Stimulated activated CD8-positive, alpha-beta memory T cell treated with anti-CD3 and anti-CD28 coated beads, Interleukin-4, amount 100 ng/mL, for 48 hours (primary cell): ENCODE measurements at places on chromosomes 3 and 15.

GRCh38 chr15:72285927-72286516 lies 13.7 kb upstream of the PARP6 start:
- DNase-seq, result peak; percentile 64

DNA sequence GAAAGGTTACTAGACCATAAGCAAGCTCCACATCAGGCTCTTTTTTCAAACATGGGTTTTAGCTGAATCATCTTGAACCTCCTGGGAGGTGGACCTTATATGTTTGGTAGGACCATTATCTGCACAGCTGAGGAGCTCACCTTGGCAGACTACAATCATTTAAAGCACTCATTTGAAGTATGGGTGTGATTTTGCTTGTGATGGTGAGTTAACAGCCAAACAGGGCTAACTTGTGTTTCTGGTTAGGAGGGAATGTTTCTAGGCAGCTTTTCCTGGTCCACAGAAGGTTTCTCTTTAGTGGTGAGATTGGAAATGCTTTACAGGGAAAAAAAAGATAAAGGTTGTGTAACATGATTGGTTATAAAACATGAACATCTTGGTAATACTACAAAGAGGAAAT lies 61.8 kb downstream of the ARHGEF26 start:
- no peak for DNase-seq

GRCh38 chr3:70728311-70728710 lies 415.9 kb upstream of the MDFIC2 start:
- DNase-seq, result no peak

DNA sequence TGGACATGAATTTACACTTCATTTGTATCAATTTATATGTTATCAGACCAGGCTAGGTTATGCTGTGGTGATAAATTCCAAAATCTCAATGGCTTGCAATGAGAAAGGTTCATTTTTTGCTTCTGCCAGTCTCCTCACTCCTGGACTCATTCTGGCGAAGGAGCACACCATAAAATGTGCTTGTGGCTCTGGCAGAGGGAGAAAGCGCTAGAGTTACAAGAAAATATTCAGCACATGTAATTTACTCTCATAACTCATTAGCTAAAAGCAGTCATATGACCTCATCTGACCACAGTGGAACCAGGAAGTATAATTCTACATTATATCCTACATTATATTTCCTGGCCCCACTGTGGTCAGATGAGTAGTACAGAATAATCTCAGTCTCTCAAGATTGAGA lies 193.8 kb downstream of the BCHE start:
- DNase-seq, result no peak

- DNase-seq, result no peak
These were observed 303.4 kb upstream of the DNAJC19 start for GRCh38 chr3:181292984-181293383.

DNA sequence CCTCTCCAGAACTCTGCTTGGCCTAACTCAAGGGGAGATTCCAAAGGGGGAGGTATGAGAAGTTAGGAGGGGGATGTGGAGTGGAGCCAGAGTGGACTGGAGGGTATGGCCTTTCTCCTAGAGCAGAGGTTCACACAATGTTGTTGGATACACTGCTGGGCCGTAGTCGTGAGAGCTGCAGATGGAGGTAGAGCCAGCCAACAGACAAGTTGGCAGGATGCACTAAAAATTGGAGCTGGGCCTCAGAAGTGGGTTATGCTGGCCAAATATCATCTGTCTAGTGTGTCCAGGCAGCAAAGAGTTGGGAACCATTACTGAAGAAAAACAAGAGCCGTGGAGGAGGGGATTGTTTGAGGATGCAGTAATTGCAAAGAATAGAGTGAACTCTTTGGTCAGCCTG lies 27.7 kb upstream of the LRRFIP2 start:
- DNase-seq, result no peak

GRCh38 chr15:70347321-70348225 lies 249.9 kb upstream of the TLE3 start:
- DNase-seq, result no peak

GRCh38 chr3:148203297-148204010 lies 494.2 kb upstream of the AGTR1 start:
- no peak for DNase-seq

- DNase-seq, result no peak
These were observed 32.2 kb downstream of the IL20RB start for GRCh38 chr3:136989781-136990524.

DNA sequence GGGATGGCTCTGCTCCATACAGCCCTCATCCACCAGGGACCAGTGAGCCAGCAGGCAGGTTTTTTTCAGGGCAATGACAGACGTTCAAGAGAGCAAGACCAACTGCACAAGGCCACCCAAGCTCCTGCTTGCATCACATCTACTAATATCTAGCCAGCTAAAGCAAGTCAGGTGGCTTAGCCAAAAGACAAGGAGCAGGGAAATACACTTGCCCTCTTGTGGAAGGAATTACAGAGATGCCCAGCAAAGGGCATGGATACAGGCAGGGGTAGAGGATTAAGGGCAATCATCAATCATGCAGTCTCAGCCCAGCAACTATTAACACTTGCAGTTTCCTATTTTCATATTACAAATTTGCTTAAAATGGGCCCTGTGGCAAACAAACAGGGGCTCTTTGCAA lies 81.5 kb upstream of the NTRK3 start:
- DNase-seq, result no peak

- no peak for DNase-seq
These were observed 413.9 kb downstream of the RBMS3 start for GRCh38 chr3:29694783-29695182.

GRCh38 chr3:33256249-33256648 lies 21.0 kb upstream of the FBXL2 start:
- DNase-seq, result no peak

DNA sequence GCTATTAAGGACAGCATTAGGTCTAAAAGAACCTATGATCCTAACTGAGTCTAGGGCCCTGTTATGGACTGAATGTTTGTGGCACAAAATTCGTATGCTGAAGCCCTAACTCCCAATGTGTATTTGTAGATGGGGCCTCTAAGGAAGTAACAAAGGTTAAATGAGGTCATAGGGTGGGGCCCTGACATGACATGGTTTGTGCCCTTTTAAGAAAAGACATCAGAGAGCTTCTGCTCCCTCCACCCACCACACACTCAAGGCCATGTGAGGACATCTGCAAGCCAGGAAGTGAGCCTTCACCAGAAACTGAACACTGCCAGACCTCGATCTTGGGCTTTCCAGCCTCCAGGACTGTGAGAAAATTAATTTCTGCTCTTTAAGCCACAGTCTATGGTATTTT lies 49.2 kb downstream of the PHC3 start:
- DNase-seq, result peak; percentile 36

GRCh38 chr15:58465866-58466517 lies 34.2 kb downstream of the LIPC start:
- no peak for DNase-seq

GRCh38 chr3:156981005-156981404 lies 154.9 kb downstream of the LEKR1 start:
- DNase-seq, result no peak

DNA sequence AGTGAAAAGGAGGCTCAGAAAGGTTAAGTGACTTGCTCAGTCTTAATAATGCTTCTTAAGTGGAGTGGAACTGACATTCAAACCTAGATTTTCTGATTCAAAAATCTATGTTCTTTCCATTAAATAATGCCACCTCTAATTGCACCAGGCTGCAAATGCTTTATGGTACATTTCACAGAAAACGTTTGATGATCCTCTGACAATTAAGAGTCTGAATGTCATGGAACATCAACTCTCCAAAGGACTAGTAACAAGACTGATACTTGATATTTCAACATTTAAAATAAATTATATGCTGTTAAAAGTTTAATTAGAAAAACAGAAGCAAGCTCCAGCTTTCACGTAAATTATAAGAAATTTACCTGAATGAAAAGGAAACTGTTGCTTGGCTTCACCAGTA lies 151.5 kb downstream of the TBL1XR1 start:
- DNase-seq, result no peak

GRCh38 chr3:147394884-147395225 lies 11.5 kb downstream of the ZIC4 start:
- DNase-seq, result no peak

- DNase-seq, result no peak
These were observed 71.0 kb upstream of the MDFIC2 start for GRCh38 chr3:70383360-70383831.

- no peak for DNase-seq
These were observed 33.9 kb upstream of the KIF23 start for GRCh38 chr15:69380100-69380725.

GRCh38 chr3:55521064-55521737 lies 34.1 kb upstream of the WNT5A start:
- no peak for DNase-seq

DNA sequence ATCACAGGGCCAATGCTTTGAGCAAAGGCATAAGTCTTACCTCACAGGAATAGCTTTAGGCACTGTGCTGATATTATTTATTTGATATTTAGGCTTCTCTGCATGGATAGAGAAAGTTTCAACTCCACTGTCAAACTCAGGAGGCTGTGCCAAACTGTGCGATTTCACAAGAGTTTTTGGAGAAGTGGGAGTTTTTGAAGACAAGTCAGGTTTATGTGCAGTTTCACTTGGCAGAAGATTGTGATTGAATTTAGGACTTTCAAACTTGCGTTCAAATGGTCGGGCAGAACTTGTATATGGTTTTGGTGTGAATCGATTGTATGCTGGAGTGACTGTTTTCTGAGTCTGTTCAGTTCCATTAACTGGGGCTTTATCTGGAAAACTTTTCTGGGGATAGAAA lies 113.7 kb downstream of the TJP1 start:
- no peak for DNase-seq

DNA sequence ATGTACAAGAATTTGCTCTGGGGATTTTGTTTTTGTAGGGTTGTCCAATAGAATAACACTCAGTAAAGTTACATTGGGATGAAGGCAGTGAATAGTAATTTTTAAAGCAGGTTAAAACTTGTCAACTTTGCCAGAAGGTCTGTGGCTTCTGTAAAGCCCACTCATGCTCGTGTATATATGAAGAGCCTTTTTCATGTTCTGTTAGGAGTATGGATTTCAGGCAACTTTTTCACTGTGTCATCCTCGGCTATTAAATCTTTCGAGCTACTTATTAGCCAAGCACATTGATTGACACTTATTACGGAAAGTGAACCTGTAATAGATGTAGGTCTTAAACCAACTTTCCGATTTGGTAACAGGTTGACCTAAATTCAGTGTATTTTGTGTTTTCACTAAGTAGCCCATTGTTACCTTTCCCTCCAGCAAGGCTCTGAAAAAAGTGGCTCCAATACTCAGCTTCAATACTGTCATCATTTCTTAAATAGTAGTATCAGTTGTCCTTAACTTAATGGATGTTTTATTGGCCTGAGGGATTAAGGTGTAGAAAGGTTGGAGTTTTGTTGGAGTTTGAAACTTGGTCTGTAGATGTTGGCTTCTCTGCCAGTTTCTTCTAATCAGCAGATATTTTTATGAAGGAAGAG lies 1.7 kb downstream of the PAK2 start:
- no peak for DNase-seq

- DNase-seq, result no peak
These were observed 13.7 kb upstream of the ULK4 start for GRCh38 chr3:41975416-41976103.

DNA sequence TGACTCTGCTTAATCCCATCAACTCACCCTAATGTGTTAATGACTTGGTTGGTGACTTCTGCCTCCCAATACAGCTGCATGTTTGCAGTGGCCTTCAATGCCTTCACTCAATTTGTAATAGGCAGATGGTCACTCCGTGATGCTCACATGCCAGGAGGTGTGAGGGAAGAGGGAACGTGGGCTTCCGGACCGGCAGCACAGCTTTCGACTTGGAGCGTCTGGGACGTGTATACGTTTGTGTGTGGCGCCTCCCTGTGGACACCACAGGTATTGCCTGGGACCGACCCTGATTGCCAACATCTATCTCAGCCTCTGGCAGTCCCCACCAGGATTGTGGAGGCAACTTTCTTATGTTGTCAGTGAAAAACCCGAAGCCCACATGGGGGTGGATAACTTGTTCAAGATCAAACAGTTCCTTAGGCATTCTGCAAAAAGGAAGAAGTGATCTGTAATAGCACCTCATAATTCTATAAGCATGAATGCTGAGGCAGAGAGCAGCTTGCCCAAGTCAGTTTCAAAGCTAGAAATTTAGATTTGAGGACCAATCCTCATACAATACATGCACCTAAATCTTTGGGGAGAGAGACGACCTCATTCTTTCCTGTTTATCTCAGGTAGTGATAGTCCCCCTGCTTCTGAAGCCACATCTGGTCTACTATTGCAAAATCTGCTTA lies 16.9 kb downstream of the MRPL46 start:
- DNase-seq, result peak; percentile 94
